Muscle of leg (tissue), 16 donors: ENCODE measurements at places on chromosomes 3 and 15. TPM values are rescaled to one million over a fixed set of nuclear protein-coding genes. Genes with fewer than 3 reads are reported as not detected.

Gene GOLGA8J
- 0.09 TPM for total RNA-seq

Gene SPESP1
- total RNA-seq: 2.7 TPM

DNA sequence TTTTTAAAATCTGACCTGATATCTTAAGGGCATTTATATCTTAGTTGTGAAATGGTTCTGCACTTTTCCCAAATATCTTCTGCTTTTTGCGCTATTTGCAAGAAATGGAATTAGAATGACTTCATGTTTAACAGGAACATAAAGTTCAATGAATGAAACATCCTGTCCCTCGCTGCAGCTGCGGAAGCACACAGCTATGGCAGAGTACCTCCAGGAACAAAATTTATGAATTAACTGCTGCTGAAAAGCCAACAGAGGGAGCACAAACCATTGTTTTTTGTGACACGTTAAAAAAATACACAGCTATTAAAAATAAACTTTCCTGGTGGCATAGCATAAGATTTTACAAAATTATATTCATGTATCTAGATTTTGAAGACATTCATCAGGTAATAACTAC, 404.4 kb upstream of the MDFIC2 start:
- peak; percentile 81 for DNase-seq

DNA sequence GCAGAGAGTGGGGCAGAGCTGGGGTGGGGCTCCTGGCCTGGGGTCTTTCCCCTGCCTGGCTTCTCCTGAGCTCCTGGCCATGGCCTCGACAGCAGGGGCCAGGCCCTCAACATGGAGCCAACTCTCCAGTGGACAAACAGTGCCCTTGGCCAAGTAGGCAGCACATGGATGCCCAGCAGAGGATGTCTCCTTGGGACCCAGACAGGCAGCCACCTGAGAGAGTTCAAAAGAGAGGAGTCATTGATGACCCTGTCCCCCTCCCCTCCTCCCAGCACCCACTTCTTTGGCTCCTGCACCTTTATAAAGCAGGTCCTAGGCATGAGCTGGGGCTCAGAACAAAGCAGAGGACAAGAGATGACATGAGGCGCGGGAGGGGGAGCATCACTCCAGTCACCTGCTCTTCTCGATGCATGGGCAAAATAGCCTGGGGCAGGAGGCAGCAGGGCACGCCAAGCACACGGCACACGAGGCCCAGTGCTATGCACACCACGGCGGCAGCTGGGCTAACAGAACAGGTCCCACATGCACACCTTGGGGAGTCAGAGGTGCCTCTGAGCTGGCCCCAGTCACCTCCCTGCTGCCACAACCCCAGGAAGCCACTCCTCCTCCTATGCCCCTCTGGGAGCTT, 27.4 kb downstream of the SHISA5 start:
- DNase-seq: no peak

DNA sequence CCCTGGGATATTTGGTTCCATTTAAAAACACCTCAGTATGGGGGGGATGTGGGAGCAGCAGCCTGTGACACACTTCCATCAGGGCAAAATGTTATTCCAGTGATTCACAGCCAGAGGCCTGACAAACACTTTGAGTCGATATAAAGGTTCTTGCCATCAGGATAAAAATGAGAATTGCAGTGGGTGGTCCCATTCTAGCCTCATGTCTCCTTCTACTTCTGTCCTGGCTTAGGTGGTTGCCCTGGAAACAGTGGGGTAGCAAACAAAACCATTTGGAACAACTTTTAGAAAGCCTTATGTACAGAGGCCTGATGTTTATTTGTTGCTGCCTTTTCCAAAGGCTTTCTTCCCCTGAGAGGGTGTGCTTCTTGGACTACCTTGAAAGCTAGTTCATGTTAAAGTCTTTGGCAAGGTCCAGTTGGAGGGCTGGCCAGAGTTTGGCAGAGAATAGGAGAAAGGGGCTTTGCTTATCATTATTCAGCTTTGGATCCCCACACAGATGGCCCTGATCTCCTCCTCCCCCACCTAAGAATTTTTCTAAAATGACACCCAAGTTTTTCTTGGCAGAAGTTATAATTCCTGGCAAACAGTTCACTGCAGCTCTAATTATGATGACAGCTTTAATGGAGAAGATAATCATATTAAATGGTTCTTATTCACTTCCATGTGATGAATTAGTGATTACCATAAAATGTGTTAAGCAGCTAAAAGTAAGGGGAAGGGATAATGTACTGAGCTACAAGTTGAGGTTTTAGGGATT, 84.2 kb upstream of the ZNF280D start:
- peak; percentile 95 for DNase-seq
